ENCODE measurements at places on chromosomes 6 and 20.
A peak's percentile ranks its signal among the peaks of the same experiment; 100 is the strongest.

- no peak for DNase-seq
Measured at GRCh38 chr6:110083875-110084585, 95.4 kb downstream of the WASF1 start.

GRCh38 chr6:20099156-20099555 lies 113.1 kb downstream of the MBOAT1 start:
- no peak for DNase-seq

DNA sequence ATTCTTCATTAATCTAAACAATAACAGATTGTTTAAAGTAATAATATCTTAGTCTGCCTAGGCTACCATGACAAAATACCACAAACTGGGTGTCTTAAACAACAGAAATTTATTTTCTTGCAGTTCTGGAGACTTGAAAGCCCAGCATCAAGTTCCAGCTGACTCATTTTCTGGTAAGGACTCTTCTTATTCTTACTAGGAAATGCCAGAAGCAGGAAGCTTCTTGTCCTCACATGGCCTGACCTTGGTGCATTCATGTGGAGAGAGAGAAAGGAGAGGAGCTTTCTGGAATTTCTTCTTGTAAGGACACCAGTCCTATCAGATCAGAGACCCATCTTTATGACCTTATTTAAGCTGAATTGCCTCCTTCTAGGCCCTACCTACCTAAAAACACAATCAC lies 110.5 kb downstream of the ANKRD60 start:
- no peak for DNase-seq

- DNase-seq = no peak
Measured at GRCh38 chr6:159380114-159380513, 210.9 kb downstream of the FNDC1 start.

GRCh38 chr20:60447703-60448102 lies 489.5 kb downstream of the CDH26 start:
- no peak for DNase-seq

DNA sequence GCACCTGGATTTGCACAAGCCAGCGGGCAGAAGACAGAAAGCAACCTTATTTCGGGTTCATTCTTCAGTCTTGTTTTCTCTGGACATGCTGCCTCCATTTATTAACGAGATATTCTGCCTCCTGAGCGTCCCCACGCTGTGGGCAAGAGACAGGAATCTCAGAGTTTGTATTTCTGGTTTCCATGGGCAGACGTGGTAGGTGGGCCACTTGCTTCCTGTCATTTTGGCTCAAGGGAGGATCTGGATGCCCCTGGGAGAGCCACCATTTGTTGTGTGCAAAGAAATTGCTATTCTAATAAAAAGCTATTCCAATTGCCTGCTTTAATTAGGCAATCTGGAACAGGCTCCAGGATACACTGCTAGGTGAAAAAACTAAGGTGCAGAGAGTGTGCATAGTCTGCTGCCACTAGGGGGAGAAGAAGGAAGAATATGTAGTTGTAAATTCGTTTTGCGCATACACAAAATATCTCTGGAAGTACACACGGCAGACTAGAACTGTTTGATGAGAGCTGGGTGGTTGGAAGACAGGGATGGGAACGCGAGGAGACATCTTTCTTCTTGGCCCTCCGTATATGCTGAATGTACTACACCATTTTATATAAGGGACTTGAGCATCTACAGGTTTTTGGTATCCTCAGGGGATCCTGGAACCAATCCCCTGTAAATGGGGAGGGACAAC lies 30.1 kb upstream of the SLC16A10 start:
- no peak for DNase-seq

- DNase-seq = no peak
Measured at GRCh38 chr6:15522026-15522425, 140.8 kb downstream of the DTNBP1 start.

DNA sequence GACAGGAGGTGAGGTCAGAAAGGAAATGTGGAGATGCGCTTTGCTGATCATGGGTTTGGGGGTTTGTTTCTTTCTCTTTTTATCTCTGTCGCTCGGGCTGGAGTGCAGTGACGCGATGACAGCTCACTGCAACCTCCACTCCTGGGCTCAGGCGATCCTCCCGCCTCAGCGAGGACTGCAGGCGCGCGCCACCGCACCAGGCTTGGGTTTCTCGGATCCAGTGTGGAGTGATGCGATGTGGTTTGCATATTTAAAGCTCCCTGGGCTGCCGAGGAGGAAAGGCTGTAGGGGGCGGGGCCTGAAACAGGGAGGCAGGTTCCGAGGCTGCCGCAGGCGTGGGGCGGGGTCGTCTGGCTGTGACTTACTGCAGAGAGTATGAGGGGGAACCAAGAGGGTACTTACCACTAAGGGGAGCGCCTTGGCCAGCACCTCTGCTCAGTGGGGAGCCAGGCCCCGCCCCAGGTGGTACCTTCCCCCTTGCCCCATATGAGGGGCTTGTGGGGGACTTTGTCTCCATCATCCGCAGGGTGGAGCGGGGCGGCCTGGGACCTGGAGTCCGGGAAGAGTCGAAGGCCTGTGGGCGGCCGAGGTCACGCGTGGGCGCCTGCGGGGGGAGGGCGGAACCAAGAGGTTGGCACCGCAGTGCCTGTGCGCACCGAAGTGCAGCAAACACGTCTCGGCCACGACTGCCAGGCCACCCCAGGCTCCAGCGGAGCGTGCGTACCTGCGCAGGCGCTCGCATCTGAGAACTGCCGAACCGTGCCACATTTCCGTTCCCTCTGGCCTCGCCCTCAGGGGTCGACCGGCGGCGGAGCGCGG lies 12.7 kb upstream of the BAK1 start:
- DNase-seq = no peak

DNA sequence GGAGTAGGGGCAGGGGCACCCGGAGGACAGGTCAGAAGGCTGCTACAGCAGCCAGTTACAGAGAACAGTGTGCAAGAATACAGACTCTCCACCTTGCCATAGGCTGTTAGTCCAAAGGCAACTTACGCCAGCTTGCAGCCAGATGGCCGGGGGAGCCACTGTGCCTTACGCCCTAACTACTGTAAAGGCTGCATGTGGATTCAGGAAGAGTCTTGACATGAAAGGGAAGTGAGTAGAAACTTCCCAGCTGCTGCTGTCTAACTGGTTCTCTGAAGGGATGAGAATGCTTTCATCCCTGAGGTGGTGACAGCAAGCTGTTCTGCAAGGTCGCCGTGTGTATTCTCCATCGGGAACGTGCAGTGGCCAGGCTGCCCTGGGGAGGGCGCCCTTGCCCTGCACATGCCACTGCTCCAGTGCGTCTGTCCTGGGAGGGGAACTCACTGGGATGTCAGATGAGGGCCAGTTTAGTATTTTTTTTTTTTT lies 46.1 kb downstream of the LYRM4 start:
- DNase-seq = peak; percentile 10

- DNase-seq = no peak
Measured at GRCh38 chr20:2887715-2888114, 14.4 kb downstream of the PTPRA start.

DNA sequence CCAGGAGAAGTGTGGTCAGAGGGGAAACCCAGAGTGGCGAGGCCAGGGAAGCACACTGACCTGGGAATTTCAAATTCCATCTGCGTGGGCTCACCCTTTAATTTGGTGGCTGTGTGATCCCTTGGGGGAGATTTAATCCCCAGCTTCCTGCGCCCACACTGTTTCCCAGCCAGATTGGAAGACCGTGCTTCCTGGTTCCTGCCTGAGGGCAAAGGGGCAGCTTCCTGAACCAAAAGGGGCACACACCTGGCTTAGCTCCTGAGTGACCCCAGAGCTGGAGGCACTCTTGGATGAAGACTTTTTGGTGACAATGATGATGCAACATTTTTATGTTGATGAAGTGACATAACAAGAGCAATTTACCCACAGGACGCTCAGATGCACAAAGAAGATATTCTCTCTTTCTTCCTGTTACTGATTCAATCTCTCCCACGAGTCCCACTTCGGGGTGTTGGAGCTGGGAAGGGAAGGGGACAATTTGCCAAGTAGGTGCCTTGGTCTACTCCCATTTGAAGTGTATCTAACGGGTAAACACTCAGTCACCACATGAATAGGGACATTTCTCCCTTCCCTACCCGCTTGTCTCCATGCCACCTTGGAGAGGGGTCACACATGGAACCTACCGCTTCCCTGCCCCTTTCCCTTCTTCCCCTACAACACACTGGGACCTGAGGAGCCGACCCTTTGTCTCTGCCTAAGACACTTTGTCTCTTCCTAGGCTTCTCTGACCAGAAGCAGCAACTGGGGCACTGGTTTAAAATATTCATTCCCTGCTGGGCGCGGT lies 28.6 kb upstream of the CDKN1A start:
- DNase-seq = no peak

GRCh38 chr6:167793421-167793820 lies 33.3 kb upstream of the AFDN start:
- no peak for DNase-seq

DNA sequence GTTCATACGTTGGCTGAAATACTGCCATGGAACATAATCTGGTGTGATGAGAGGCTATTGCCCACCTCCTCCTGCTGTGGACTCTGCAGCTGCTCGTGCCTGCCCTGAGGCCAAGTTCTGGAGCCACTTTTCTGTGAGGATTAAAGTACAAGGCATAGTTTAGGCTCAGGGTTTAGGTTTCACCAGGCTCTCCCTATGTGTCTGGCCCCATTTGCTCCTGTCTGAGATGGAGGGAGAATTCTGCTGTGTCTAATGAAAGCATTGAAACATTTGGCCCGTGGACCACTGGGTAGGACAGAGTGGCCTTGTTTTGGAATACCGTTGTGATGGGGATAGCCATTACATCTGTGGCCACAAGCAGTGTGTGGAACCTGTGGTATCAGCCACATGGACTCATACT lies 5.9 kb downstream of the WRNIP1 start:
- no peak for DNase-seq

DNA sequence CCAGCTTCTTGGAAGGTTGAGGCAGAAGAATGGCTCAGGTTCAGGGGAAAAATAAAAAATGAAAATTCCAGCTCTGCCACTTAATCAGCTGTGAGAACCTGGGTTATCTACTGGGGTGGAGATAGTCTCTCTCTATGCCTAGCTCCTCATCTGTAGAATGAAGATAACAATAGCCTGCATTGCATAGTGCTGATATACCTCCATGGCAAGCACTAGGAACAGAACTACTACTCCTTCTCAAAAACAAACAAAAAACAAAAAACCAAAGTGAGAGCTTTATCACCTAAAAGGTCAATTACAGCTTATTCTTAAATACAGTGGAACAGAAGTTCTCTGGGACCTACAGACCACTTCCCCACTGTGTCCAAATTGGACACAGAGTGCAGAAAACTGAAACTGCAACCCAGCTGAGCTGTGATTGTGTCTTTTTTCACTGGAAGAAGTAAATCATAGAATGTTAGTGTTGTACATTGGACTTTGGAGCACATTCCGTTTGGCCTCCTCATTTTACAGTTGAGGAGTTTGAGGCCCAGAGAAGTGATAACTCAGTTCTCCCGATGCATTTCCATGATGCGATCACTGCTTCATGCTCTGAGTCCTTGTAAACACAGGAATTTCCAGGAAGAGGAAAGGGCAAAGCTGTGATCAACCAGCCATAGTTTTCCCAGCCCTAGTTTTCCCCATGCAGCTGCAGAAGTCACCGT lies 23.3 kb downstream of the MTFR2 start:
- no peak for DNase-seq

- no peak for DNase-seq
Measured at GRCh38 chr20:45581702-45582101, 2.6 kb upstream of the WFDC8 start.

- no peak for DNase-seq
Measured at GRCh38 chr20:10558635-10559187, 115.1 kb downstream of the JAG1 start.
